ENCODE measurements at places on chromosomes 7 and 10.

- no peak for DNase-seq
Observed at GRCh38 chr7:117005449-117005848, 52.1 kb downstream of the ST7 start.

- no peak for DNase-seq
Observed at GRCh38 chr7:8435590-8436545, 2.5 kb downstream of the NXPH1 start.

DNA sequence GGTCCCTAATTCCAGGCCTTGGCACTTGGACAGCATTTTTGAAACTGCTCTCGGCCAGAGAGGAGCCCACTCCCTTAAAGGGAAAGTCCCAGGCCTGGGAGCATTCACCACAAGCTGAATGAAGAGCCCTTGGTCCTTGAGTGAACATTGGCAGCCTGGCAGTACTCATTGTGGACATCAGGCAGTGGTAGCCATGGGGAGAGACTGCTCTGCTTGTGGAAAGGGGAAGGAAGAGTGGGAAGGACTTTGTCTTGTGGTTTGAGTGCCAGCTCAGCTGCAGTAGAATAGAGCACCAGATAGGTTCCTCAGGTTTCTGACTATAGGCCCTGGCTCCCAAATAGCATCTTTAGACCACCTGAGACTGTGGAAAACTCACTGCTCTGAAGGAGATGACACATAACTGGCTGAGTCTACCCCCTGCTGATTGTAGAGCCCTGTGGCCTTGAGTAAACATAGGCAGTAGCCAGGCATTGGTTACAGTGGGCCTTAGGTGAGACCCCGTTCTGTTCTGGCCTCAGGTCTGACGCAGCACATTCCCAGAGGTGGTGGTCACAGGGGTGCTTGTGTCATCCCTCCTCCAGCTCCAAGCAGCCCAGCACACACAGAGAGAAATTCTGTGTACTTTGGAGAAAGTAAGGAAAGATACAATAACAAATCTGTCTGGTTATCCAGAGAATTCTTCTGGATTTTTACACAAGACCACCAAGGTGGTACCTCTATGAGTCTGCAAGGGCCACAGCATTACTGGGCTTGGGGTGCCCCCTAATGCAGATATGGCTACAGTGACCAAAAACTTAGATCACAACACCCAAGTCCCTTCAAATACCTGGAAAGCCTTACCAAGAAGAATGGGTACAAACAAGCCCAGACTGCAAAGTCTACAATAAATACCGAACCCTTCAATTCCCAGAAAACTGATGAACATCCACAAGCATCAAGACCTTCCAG lies 153.8 kb downstream of the GNAI1 start:
- no peak for DNase-seq

DNA sequence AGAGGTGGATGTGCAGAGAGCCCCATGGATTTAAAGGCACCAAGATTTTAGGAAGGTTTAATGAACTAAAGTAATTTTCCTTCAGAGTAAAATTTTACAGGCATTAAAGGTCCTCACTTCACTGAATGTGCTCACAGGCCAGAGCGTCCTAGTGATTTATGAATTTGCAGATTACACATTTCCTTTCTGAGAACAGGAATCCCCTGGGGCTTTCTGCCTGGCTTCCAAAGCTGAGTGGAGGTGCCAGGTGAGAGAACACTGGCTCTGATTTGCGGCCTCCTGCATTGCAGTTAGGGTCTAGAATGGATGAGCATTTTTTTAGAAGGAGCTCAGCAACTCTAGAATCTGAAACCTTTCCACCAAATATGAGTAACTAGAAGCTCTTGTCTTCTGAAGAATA lies 194.3 kb downstream of the SORCS3 start:
- no peak for DNase-seq

DNA sequence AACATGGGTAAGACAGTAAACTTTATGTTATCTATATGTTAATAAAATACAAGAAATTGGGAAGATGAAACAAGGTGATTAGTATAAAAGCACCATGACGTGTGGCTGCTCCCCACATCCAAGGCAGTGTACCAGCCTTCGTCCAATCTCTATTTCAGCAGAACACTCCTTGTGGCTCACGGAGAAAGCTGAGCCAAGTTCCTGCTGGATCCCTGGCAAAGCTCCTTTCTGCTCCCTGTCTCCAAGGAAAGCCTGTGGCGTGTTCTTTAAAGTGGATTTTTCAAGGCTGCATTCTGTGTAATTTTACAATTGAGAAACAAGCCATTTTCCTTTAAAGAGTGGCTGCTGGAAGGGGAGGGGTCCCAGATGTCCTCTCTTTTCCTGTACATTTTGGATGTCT lies 467.3 kb downstream of the PTPRN2 start:
- DNase-seq, result no peak

DNA sequence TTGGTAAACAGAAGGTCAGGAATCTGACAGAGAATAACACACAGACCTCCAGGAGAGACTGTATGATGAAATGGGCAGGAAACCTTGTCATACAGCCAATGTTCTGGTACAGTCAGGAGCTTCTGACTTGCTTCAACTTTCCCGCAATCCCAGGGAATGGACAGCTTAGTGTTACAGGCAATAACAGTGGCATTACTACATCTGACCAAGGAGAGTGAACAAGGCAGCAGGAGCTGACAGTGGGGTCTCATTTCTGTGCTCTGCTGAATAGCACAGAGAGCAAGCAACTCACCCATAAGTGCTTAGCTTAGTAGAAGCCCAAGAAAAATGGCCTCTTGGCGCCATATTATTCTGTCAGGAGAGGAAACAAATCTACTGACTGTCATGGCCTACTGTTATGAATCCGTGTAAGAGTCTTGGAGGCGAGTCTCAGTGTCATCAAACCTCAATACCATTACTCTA lies 186.2 kb upstream of the MTPN start:
- DNase-seq, result no peak

DNA sequence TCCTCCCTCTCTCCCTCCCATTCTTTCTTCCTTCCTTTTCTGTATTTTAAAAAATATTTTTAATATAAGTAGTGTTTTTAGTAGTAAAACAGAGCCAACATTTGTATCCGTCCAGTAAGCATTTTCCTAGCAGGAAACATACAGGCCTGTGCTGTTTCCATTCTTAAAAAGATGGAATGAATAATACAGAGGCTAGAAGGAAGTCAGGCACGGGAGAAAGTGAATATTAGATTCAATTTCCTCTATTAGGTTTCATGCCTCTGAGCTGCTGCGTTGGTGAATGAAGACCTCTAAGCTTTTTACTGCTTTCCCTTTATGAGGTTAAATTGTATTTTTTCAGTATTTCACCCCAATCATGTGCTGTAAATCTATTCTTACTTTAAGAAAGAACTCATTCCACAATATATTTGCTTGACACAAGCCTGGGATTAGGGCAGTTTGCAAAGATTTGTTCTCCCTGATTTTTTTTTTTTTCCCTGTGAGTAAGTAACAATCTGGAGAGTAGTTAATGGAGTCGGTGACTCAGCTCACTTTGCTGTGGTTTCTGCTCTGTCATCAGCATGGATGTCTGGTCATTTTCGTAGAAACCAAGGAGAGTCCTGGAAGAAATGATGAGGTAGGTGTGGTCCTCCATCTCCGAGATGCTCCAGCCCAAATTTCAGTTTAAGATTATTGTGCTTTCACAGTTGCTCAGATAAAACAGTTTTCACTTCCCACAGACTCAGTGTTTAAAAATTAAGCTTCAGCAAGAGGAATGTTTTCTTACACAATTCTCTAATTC lies 76.1 kb upstream of the PITRM1 start:
- DNase-seq, result no peak

DNA sequence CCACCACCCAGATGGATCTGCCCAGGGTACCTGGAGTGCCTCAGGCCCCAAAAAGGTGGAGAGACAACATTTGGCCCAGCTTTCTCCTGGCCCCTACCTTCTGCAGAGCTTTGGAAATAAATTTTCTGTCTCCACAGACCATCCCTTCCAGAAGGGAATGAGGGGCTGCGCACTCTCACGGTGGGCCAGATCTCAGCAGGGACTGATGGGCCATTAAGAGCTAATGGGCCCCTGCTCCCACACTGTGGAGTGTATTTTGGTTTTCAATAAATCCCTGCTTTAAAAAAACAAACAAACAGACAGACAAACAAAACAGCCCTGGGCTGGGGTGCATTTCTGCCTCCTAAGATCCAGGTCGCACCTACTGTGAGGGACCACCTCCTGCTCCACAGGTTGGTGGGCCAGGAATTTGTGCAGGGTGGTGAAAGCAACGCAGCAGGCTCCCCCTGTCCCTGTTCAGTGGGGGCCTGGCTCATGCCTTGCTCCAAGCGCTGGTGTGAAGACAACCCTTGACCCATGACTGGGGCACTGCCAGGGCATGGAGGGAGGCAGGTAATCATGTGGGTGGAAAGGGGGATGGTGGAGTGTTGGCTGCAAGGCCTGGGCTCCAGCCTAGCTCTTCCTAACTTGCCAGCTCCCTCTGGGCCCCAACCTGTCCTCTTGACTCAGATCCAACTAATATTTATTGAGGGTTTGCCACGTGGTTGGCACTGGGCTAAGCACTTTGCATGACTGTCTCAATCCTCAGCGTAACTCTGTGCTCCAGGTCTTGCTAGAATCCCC lies 88.5 kb downstream of the COL13A1 start:
- DNase-seq, result peak; percentile 79

DNA sequence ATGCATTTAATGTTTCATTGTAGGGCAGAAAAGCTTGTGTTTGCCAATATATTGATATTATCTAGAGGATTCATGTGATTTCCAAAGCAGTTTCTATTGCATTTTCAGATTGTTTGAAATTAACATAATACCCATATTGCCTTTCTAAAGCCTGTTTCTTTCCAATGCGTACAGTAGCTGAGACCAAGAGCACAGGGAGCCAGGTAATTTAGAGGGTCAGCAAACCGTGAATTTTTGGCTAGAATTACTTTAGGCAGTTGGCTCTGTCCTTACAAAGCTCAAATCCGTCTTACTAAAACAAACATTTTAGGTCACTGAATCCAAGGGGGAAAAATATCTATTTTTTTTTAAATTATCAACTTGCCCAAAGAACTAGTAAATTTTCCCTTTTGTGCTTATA lies 604.9 kb upstream of the ADARB2 start:
- DNase-seq, result peak; percentile 3

DNA sequence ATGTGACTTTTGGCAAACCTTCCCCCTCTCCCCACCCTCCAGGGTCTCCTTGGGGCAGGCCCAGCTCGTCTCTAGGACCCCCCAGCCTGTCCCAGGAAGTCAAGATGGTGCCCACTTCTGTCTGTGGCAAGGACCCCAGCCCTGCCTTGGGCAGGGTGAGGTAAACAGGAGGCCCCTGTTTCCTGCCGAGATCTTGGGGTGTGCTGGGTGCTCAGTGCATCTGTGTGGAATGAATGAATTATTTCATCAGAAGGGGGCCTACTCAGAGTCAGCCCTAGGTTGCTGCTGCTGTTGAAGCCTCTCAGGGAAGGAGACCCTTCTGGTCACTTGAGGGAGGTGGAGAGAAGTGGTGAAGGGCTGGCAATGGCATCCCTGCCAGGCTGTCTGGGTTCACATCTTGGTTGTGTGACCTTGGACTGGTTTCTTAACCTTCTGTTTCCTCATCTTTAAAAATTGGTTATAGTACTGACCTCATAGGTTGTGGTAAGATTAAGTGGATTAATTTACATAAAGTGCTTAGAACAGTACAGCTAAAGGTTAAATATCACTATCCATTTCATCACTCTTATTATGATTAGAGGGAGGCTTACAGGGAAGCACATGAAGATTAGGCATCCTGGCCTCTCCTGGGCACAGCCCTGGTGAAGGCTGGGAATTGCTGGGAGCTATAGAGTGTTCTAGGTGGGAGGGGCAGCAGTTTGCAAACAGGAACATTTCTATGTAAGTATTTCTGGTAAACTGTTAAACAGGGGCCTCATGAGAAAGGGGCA lies 67.7 kb downstream of the ZMIZ1 start:
- no peak for DNase-seq

DNA sequence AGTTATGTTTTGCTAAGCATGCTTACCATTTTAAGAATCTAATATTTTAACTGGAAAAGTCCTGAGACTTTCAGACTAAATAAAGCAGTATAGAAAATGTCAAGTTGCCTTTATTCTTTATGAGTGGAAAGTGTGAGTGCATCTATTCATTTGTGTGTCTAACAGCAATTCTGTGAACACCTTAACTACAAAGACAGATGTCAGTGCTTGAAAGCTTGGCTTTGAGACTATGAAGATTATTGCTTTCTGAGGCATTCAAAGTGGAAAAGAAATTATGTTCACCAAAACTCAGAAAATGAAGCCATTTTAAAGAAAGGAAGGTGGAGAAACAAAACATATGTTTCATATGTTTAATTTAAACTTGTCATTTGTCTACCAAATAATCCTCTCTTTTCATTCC lies 294.5 kb upstream of the SEMA3C start:
- no peak for DNase-seq

GRCh38 chr7:112357136-112357535 lies 93.1 kb upstream of the IFRD1 start:
- DNase-seq, result no peak

- DNase-seq, result no peak
Observed at GRCh38 chr7:94400022-94400421, 5.3 kb downstream of the COL1A2 start.

DNA sequence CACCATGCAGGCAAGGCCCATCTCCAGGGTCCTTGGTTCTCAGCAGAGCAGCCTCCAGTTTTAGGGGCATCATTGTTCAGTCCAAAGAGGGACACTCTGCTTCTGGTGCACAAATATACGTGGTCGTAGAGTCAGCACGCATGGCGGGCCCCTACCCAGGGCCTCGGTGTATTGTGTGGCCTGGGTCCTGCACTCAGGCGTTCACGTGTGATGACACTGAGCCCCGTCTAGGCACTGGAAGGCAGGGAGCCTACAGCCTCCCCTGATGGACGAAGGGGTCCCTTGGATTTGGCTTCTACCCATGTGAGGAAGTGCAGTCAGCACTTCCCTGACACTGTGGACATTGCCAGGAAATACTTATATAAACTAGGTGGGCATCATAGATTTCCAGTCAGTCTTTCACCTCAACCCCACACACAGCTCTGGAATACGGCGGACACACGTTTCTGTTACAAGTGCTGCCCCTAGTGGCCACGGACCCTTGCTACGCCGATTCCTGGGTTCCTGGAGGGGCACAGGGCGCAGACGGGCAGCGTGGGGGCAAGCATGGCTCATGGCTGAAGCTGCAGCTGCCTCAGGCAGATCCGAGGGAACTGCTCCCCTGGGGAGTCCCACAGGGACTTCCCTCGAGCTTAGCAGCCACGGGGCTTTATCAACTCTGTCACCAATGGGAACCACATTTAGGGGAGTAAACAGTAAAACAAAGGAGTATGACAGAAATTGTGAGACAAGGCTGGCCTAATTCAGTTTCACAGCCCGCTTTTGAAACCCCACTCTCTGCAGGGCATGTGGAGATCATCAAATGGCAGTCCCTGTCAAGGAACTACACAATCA lies 25.4 kb downstream of the AIFM2 start:
- DNase-seq, result peak; percentile 12

GRCh38 chr7:12066521-12066920 lies 144.6 kb upstream of the TMEM106B start:
- DNase-seq, result no peak

DNA sequence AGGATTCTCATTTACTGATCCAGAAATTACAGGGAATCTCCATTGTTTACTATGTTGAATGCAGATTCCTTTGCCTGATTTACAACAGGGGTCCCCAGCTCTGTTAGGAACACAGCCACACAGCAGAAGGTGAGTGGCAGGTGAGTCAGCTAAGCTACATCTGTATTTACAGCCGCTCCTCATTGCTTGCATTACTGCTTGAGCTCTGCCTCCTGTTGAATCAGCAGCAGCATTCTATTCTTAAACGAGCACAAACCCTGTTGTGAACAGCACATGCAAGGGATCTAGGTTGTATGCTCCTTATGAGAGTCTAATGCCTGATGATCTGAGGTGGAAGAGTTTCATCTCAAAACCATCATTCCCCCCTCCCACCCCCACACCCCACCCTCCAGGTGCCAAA lies 23.3 kb upstream of the CELF2 start:
- no peak for DNase-seq
